ENCODE measurements at places on chromosomes 1 and 21. TPM values are rescaled to one million over a fixed set of nuclear protein-coding genes. Genes with fewer than 3 reads are reported as not detected.

SLC30A2 gene
- not detected for total RNA-seq

GPR25 gene
- not detected for total RNA-seq

SLC22A15 gene
- total RNA-seq = 7.1 TPM

B3GALT5 gene
- total RNA-seq = not detected

KPRP gene
- 0.78 TPM for total RNA-seq

FALEC gene
- not detected for total RNA-seq

RIIAD1 gene
- not detected for total RNA-seq

OR2T33 gene
- not detected for total RNA-seq

FGR gene
- total RNA-seq = not detected

LYPD8 gene
- total RNA-seq = not detected

SH2D2A gene
- total RNA-seq = 12.1 TPM

CELF3 gene
- not detected for total RNA-seq

TRIM67 gene
- total RNA-seq = not detected

PROK1 gene
- total RNA-seq = not detected

CYYR1 gene
- 6.1 TPM for total RNA-seq

KAZN gene
- total RNA-seq = 8.7 TPM

SSBP3 gene
- 12.7 TPM for total RNA-seq

ZMYM1 gene
- 20.4 TPM for total RNA-seq

NTNG1 gene
- total RNA-seq = 8.4 TPM

CFAP74 gene
- 0.07 TPM for total RNA-seq

MCOLN3 gene
- 3.8 TPM for total RNA-seq

CEP170 gene
- total RNA-seq = 59.3 TPM

SEC16B gene
- total RNA-seq = 0.35 TPM

PTGS2 gene
- total RNA-seq = 40.7 TPM

CCDC181 gene
- not detected for total RNA-seq
